Hippocampal formation (tissue), 2 donors: ENCODE measurements at places on chromosomes 6 and 20.
A peak's percentile ranks its signal among the peaks of the same experiment; 100 is the strongest.

- no peak for DNase-seq
These were observed 33.1 kb upstream of the GABRR1 start for GRCh38 chr6:89250239-89250638.

GRCh38 chr20:24991897-24992486, 559 bp downstream of the APMAP start:
- no peak for DNase-seq

DNA sequence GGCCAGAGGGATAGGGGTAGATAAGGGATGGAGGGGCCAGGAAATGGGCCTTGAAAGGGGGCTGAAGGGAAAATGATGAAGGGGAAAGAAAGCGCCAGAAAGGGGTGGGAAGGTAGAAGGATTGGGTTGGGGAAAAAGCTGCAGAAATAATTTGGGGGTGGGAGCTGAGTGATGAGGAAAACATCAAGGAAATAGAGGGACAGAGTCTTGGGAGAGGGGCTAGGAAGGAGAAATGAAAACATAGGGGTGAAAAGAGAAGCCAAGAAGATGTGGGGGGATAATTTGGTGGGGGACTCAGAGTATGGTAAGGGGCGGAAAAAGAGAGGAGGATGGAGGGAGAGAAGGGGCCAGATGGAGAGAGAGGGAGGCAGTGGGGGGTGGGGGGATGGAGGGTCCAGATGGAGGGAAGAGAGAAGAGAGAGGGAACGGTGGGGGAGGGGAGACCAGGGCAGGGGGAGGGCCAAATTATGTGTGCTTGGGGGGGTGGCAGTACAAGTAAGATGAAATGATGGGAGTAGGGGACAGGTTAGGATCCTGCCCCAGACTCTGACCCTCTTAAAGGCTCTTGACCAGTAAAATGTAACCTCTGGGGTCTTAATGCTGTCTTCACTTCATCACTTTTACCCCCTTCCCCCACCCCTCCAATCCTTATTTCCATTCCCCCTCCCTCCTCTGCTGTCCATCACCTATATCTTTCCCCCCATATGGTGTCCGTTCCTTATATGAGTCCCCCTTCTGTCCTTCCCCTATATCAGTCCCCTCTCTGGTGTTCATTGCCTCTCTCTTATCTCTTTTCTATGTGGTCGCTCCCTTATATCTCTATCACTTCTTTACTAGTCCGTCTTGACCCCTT, 852 bp downstream of the SYNGAP1 start:
- DNase-seq: no peak

GRCh38 chr6:41940759-41941279, 789 bp downstream of the CCND3 start:
- DNase-seq: peak; percentile 30

- peak; percentile 61 for DNase-seq
These were observed 3.7 kb upstream of the SYNDIG1 start for GRCh38 chr20:24465730-24466129.

DNA sequence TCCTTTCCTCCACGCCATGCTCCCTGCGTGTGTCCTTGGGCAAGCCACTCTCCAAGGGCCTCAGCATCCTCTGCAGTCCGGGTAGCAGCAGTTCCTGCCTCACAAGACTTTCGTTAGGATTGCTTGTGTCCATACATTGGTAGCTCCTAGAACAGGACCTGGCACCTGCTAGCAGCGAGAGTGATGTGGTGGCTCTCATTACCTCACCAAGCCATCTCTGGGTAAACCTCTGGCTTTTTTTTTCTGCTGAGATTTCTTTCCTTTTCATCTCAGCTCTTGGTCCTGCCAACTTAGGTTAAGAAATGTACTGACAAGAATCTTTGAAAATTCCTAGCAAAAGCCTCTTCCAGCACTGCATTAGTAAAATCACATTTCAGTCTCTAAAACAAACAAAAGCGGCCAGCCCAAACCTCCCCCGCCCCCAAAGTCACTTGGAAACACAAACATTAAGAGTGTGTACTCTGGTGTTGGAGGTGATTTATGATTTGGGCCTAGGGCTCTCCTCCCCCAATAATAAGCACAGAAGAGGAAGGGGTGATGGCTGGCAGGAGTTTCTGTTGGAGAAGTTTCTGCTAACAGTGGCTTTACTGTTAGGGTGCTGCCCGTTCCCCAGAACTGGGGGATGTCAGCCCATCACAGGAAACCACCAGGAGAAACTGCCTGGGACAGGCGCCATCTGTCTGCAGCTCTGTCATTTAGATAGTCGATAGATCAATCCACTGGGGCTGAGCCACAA, 199.2 kb downstream of the CD83 start:
- DNase-seq: no peak

DNA sequence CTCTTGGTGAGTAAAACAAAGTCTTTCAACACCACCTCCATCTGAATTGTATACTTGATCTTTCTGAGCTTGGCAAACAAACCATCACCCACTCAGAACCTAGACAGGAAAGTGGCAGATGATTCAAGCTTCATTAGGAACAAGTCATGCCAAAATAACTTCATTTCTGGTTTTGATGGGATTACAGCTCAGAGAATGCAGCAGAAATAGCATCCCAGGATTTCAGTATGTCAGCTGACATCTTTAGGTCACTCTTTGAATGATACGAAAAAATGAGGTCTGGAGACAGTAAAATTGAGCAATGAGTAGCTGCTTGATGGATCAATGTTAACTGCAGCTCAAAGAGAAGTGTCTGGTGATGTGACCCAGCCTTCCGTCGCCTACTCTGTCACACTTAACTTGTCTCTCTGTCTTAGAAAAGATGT, 92.4 kb downstream of the GJA10 start:
- no peak for DNase-seq

GRCh38 chr6:14591998-14592397, 474.4 kb downstream of the CD83 start:
- DNase-seq: no peak

DNA sequence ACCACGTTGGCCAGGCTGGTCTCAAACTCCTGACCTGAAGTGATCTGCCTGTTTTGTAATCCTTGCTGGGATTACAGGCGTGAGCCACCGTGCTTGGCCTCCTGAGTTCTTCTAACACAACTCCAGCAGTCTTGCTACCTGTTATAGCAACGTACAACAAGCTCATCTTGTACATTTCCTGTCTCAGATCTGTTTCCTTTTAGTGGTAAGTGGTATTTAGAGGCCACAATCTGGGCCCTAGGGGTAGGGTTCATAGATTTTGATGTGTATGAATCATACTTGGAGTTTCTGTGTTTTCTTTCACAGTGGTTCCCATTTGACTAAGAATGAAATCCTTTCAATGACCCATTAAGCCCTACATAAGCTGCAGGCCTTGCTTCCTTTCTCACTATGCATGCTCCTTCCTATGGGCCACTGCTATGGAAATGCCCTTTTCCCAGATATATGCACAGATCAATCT, 27.1 kb upstream of the SYNCRIP start:
- no peak for DNase-seq

GRCh38 chr6:95548188-95548786, 29.0 kb upstream of the MANEA start:
- DNase-seq: no peak

DNA sequence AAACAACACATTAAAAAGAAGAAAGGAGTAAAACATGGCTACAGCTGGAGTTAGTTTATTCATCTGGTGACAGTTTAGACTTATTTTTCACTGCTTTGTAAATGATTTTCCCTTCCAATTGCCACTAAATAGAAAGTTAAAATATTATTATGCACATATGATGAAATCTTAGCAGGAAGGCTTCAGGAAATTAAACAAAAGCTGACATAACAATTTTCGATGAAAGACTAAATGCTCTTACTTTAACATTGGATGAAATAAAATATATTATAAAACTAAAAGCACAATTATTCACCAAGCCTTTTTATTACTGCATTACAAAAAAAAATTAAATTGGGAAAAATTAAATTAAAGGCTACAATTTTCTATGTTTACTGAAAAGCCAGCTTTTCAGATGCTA, 158.0 kb downstream of the MMUT start:
- no peak for DNase-seq

DNA sequence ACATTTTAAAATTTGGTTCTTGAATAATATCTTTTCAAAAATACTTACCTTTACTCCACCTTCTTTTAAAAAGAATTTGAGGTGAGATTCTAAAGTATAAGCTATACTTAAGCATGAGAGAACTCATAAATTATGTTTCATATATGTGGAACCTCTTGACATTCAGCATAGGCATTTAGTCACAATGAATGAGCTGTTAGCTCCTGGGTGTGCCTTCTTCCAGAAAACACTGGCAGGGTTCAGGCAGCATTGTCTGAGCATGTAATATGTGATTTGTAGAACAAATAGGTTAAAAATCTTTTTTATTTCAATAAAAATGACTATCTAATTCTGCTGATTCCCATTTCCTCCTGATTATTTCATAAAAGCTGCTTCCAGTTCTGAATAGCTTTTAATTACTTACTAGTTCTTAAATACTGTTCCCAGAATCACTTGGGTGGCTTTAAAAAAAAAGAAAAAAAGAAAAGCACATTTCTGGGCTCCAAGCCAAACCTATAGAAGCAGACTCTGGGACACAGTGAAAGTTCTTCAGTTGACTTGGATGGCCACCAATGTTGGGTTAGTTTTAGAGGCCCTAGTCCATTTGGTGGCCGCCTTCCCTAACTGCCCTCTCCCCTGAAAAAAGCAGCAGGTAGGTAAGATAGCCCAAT, 20.2 kb downstream of the RNF8 start:
- DNase-seq: no peak

DNA sequence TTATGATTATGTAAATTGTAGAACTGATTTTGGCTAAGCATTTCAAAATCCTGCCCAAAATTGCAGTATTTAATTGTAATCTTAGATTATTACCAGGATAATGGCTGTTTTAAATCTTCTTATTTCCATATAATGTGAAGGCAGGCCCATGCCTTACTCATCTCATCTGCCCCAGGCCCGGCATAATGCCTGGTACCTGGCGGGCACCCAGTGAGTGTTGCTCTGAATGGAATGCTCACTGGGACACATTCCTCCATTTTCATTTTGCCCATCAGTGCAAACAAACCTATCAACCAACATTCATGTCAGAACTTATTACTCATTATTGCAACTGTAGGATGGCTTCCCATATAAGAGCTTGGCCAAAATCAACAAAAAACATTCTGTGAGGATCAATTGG, 22.8 kb downstream of the SAMD5 start:
- no peak for DNase-seq

DNA sequence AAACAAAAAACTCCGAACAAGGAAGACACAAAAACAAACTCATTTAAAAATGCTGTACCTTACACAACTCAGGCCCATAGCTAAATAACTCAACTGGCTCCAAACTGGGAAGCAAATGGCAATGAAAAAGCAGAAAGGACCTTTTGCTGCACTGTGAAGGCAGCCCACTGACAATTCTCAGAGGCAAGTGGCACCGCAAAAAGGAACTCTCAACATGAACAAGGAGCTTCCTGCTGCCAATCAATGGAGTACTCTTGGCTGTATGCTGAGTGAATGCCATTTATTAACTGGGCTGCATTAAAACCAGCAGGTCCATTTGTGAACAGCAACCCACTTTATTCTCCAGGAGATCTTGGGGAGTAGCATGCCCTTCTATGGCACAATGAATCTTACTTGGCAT, 209.9 kb downstream of the PTPRK start:
- no peak for DNase-seq

DNA sequence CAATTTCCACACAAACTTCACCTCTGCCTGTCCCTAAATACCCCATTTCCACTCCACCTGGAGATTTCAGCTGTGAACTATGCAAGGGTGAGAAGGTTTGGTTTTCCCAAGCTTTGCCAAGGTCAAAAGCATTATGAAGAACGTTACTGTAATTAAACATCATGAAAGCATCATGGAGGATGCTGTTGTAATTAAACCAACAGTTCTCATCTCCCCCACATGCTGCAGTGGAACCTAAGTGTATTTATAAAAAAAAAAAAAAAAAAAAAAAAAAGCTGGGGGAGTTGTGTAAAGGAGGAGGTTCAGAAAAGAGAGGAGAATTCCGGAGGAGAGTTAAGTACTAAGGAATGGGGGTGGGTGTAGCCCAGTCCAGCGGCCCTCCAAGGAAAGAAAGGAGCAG, 474.9 kb upstream of the JARID2 start:
- no peak for DNase-seq

DNA sequence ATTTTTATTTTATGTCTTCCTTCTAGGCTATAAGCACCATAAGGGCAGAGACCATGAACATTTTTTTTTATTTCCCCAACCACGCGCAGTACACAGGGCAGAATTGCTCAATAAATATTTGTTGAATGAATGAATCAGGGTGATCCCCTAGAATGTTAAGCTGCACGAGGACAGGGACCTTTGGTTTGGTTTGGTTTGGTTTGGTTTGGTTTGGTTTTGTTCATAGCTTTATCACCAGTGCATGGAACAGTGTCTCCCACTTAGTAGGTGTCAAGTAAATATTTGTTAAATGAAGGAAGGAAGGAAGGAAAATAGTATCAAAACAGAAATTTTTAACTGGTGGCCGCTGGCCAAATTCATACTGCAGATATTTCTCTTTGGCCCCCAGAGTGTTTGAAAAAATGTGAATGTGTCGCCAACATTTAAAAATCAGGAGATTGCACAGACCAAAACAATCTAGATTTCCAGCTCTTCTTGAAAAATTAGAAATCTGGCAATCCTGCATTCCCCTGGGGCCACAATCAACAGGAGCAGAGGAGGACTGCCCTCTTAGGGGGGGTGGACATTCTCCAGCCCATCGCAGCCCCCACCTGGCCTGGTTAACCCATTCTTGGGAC, 205.3 kb downstream of the EYA2 start:
- no peak for DNase-seq

- peak; percentile 58 for DNase-seq
These were observed 18.5 kb downstream of the SNRPB start for GRCh38 chr20:2451939-2452732.

DNA sequence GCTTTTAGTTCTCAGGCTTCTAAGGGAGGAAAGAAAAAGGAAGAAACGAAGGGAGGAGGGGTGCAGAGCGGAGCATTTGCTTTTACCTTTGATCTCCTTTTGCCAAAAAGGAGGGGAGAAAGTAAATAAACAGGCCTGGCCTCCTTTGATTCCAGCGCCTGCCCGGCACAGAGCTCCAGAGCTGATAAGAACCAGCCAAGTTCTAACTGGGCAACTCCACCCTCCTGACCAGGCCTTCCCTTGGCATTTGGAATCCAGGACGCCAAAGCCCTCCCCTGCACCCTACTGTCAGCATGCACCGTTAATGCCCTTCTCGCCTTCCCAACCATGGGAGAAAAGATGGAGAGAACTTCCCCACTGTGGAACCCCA, 120.8 kb upstream of the PTPN1 start:
- DNase-seq: no peak

DNA sequence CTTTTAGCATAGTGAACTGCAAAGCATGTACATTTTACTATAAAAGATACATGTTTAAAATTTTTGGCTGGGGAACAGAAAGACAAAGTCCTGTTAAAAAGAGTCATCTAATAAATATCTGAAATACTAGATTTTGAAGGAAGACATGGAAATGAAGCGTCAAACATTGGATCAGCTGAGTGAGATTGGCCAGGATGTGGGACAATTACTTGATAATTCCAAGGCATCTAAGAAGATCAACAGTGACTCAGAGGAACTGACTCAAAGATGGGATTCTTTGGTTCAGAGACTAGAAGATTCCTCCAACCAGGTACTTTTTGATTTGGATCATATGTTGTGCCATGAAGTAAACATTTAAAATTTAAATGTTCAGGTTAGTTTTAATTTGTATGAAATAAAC, 162.3 kb downstream of the UTRN start:
- no peak for DNase-seq
